Midbrain (tissue), 1 donor: ENCODE measurements at places on chromosomes 13 and 19.

DNA sequence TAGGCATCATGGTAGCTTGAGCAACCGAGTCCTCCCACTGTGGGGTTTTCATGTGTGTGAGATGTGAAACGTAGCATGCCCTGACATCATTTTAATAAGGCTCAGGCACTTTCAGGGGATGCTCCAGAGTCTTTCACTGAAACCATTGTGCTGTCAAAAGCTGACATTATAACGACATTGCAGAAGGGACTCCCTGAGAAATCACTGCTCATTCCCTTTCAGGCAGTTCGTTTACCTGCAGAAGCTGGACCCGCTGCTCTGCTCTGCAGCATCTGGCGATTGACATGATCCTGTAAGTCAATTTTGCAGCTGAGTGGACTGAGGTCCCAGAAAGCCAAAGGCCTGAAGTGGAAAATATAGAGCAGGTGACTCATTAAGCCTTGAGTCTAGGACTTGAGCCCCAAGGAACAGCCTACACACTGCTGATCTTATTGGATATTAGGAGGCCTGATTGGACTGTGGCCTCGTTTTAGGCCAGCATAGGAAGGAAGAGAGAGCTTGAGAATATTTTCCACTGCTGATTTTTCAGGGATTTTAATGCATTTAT is 54.0 kb upstream of the CNMD start:
- no peak for DNase-seq

DNA sequence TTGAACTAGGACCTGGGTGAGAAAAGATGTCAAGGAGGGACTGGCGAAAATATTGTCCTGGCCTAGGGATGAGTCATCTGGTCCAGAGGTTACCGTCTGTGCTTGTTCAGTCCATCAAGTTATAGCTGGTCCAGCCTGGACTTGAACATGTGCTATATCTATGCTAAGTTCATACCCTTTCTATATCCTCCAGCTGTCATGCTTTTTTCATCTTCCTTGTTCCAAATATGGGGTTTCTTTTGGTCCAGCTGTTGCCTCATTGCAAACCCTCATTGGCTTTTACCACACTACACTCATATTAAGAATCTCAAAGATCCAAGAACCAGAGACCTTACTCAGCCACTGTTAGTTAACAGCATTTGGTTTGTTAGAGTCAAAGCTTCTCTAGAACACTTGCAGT is 19.1 kb upstream of the KLF12 start:
- DNase-seq: no peak

GRCh38 chr13:36815062-36815461 is 4.0 kb upstream of the RFXAP start:
- no peak for DNase-seq

DNA sequence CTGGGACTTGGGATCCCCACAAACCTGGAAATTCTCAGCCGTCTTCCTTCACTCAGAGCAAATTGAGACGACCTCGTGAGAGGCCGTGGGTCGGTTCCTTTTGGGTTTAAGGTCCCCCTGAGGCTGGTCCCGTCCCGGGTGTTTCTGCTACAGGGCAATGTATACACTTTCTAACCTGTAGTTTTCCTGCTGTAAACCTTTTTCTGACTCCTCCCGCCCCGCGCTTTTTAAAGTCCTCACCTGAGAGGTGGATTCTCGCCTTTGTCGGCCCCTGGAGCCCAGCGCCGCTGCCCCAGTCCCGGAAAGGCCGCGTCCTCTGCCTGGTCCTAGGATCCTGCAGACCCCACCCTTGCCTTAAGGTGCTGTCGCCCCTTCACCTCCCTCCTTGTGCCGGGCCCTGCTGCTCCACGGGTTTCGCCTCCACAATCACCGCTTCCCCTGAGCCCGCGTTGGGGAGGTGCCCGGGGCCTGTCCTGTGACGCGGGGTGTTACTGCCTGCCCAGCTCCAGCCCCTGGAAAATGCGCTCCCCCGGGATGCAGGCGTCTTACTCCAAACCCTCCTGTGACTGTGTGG is 391 bp downstream of the ZNF761 start:
- no peak for DNase-seq

DNA sequence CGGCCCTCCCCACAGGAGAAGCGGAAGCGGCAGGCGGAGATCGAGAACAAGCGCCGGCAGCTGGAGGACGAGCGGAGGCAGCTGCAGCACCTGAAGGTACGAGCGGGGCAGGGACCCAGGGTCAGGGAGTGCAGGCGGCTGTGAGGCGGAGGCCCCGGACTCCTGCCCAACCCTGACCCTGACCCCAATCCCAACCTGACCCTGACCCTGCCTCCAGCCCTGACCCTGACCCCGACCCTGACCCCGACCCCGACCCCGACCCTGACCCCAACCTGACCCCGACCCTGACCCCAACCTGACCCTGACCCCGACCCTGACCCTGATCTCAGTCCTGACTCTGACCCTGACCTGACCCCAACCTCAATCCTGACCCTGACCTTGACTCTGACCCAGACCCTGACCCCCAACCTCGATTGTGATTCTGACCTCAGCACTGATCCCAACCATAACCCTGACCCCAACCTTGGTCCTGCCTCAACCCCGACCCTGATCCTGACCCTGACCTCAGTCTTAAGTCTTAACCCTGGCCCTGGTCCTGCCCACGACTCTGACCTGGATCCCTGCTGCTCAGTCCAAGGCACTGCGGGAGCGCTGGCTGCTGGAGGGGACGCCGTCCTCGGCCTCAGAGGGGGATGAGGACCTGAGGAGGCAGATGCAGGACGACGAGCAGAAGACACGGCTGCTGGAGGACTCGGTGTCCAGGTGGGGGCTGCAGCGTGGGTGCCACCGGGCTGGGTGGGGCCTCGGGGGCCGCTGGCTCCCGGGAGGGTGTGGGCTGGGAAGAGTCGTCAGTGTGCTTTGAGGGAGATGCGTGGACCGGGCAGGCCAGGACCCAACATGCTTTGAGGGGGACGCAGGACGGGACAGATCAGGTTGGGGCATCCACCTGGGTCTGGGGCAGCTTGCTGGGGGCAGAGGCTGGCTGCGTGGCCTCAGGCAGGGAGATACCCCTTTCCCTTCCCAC is 18.5 kb downstream of the PALM start:
- DNase-seq: no peak

- DNase-seq: no peak
Observed at GRCh38 chr19:45047188-45047797, 8.4 kb downstream of the CLASRP start.

DNA sequence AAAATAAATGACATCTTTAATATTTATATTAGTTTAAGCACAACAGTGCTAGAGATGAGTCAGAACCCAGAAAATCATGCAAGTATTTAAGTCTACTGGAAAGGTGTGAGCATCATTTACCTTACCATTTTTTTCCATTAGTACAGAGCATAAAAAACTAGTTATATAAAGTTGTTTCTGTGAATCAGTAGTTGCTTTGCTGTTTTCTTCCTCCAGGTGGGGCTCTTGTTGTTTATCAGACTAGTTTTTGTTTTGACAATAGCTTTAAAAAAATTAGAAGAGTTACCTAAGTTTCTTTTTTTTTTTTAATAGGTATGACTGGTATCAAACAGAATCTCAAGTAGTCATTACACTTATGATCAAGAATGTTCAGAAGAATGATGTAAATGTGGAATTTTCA is 12.7 kb downstream of the SUGT1 start:
- peak; percentile 3 for DNase-seq

GRCh38 chr19:13696839-13697238 is 67.5 kb upstream of the MRI1 start:
- DNase-seq: no peak

DNA sequence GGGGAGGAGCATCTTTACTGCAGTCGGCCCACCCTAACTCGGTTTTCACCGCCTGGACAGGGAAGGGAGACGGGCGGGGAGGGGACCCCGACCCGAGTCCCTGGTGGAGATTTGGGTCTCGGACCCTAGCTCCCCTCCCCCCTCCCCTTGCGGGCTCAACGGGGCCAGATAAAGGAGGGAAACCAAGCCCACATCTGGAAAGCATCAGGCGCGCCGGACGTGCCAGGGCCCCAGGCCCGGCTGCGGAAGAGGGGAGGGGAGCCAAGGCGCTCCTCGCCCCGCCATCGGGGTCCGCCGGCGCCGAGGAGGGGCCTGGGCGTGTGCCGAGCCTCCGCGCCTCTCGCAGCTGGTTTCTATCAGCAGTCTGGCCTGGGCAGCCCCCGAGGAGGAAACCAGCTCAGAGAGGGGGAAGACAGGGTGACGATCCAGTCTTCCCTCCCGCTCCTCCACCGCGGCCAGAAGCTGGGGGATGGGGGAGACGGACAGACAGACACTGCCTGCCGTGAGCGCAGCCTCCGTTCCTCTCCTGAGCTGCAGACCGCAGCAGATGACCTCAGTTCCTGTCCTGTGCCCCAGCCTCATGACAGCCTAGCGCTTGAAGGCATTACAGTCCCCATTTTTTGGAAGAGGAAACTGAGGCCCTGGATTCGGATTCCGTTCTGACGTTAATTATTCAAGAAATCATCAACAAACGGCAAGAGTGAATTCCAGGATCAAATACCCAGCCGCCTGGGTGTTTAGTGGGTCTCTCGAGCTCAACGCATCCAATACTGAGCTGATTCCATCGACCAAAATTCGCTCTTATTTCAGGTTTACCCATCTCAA is 3.6 kb upstream of the GNG8 start:
- no peak for DNase-seq

GRCh38 chr19:11457115-11457514 is 21.7 kb downstream of the PRKCSH start:
- peak; percentile 77 for DNase-seq

GRCh38 chr13:85080691-85081090 is 718.5 kb downstream of the SLITRK6 start:
- DNase-seq: no peak

DNA sequence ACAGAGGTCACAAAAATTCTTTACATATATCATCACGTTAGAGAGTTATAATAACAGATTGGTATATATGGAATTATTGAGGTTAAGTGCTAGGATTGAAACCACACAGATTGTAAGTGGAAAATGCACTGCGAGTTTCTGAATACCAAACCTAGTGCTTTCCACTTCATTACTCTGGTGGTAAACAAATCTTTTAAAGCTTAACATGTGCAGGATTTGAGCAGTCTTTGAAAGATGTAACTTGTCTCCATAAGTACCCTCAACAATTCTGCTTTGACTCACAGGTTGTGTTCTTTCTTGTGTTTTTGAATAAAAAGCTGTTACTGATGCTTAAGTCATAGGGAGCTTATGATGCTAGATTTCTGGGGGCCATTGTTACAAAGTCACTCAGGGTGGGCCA is 314.7 kb upstream of the DACH1 start:
- DNase-seq: no peak

- DNase-seq: no peak
Observed at GRCh38 chr19:46954502-46954992, 65.1 kb upstream of the NPAS1 start.

- no peak for DNase-seq
Observed at GRCh38 chr19:49767381-49767780, 580 bp downstream of the AP2A1 start.

GRCh38 chr13:48411841-48412531 is 927 bp downstream of the LPAR6 start:
- no peak for DNase-seq

DNA sequence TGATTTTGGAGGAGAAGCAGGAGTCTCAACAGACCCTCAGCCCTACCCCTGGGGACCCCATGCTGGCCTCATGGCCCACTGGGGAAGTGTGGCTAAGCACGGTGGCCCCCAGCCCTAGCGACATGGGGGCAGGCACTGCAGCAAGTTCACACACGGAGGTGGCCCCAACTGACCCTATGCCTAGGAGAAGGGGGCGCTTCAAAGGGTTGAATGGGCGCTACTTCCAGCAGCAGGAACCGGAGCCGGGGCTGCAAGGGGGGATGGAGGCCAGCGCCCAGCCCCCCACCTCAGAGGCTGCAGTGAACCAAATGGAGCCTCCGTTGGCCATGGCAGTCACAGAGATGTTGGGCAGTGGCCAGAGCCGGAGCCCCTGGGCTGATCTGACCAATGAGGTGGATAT is 14.9 kb downstream of the NCAN start:
- no peak for DNase-seq

DNA sequence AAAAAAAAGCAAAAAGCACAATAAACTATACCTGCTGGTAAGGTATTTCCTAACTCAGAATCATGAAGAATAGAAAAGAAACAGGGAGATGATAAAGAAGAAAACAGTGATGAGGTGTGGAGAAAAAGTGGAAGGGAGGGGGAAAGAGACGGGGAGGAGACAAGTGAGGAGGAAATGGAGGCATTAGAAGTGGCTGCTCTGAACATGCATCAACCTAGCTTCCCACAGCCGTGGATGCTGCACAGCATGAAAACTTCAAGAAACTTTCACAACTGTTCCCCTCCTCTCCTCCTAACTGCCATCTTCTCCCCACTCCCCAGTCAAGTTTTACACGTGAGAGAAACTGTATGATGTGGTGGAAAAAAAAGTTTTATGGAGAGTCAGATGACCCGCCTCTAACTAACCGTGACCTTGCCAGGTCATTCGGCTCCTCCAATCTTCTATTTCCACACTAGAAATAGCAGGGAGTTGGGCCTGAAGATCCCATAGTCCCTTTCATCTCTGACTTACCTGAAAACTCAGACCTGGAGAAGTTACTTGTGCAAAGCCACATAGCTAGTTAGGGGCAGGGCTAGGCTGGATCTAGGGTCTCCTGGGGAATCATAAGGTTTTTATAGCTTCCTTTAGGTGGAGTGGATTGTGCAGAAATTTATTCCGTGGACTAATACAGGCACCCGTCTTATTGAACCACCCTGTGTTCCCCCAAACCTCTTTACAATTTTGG is 461.9 kb downstream of the KLF5 start:
- no peak for DNase-seq

DNA sequence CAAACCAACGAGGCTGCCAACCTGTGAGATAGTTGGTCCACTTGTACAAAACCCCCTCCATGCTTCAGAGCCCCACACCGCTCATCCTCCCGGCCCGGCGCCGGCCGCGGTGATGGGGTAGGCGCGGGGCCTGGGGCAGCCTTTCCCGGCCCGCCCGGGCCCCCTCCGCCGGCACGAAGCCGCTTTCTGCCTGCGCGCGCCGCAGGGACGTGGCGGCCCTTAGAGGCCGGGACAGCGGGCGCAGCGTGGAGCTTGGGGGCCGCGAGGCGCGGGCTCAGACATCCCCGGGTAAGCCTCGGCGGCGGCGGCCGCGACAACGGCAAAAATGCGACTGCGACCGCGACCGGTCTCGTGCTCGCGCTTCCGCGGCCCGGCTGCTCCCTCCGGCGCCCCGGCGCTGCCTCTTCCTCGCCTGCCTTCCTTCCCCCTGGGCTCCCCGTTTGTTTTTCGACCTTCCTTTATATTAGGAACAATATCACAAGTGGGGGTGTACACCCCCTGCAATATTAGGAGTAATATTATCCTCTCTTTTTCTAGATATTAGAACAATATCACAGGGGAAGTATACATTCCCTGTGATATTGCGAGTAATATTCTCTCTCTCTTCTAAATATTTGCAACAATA is 53.9 kb upstream of the CEACAM21 start:
- no peak for DNase-seq

DNA sequence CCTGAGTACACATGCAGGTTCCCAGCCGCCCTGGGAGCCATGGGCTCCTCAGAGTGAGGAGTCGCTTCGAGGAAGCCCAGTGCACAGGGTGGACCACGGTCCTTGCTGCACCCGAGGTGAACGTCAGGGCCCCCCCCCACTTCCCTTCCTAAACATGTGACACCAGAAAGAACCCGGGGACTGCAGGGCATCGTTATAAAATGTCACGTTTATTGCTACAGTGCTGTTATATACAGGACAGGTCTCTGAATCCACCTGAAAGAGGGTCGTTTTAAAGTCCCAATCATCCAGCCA is 3.8 kb upstream of the UQCR11 start:
- DNase-seq: no peak
